ENCODE measurements at places on chromosomes 6 and 20.

GRCh38 chr20:62554214-62554897, 78.6 kb upstream of the GATA5 start:
- no peak for DNase-seq

- peak; percentile 49 for DNase-seq
Observed at GRCh38 chr6:25788305-25788922, 33.9 kb downstream of the SLC17A4 start.

GRCh38 chr6:131510094-131510493, 62.9 kb upstream of the ARG1 start:
- no peak for DNase-seq

GRCh38 chr6:159480471-159480870, 212.6 kb downstream of the SOD2 start:
- no peak for DNase-seq
